Dermis lymphatic vessel endothelial cell (primary cell): ENCODE measurements at places on chromosomes 1 and 21. TPM values are rescaled to one million over a fixed set of nuclear protein-coding genes. Genes with fewer than 3 reads are reported as not detected.

Gene MEF2D
- total RNA-seq: 4.6 and 6.8 TPM in 2 replicates

Gene NBPF1
- total RNA-seq: 28.2 and 33.3 TPM in 2 replicates

Gene CLDN17
- total RNA-seq: not detected in 2 replicates

Gene TMEM240
- total RNA-seq: 1.2 TPM in 2 replicates

Gene GUCA2B
- total RNA-seq: not detected in 2 replicates

Gene FPGT
- total RNA-seq: 12.6 and 16.3 TPM in 2 replicates

Gene GSTM5
- total RNA-seq: 0.11 TPM in 1 of 2 replicates, not detected in the other

Gene CLDN8
- total RNA-seq: not detected in 2 replicates

Gene IL12RB2
- 0.11 TPM in 1 of 2 replicates, not detected in the other for total RNA-seq
